ENCODE measurements at places on chromosomes 2 and 18.

GRCh38 chr2:26457251-26457666, 20.7 kb downstream of the OTOF start:
- no peak for DNase-seq

DNA sequence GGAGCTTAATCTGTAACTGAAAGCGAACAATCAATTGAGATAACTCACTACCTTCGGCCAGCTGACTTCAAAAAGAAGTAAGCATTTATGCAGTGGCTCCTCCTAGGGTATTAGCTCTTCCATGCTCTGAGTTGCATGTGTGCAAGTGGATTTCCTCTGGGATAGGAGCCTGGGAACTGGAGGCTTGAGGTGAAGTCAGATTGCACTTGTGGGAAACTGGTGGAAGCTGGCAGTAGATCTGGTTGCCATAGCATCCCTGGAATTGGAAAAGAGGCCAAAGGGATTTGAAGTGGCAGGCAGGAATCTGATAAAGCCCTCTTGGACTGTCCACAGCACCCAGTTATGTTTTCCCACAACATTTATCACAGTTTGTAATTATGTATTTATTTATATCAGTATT, 50.6 kb upstream of the FMNL2 start:
- DNase-seq: no peak

DNA sequence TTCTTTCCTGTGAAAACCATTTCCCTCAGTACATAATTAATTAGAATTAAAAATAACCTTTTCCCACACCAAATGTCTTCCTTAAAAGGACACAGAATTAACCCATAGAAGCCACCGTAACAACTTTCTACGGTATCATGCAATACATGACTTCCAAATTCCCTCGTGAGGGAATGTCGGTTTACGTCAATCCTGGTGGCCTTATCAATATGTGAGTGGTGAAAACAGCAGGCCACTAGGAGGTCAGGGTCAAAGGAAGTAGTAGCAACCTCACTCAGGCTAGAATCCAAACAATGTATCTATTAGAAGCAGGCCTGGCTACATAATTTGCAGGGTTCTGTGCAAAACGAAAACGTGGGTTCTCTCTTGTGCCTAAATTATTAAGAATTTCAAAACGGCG, 112.2 kb downstream of the GAREM1 start:
- DNase-seq: no peak

DNA sequence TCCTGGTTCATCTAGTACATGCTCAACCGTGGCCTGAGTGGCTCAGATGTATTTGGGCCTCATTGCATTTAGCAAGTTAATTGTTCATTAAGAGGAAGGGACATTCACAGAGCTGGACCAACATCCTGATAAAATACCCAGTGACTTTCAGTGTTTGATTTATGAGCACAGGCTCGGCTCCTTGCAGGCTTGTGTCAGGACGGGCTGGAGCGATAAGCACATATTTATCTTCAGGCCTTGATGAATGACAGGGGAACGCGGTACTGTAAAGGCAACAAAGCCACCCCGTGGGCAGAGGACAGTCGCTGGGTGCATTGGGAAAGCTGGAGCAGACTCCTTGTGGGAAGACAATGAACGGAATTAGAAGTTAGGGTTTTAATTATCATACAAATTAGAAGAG, 548.6 kb upstream of the HS6ST1 start:
- no peak for DNase-seq

DNA sequence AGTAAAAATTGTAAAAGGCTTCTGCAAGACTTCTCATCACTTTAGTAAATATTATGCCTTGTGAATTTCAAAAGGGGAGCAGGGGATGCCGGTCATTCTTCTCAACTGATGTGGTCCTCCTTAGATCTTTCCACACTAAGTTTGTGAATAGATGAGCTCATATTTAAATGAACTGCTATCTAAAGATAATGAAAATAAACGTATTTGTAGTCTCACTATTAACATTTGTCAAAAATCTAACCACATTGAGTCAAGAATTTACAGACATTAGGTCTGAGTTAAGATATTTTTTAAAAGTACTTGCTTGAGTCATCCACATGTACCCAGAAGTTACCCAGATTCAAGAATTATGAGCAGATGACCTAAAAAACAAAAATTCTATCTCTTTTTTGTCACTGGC, 6.5 kb downstream of the PRPF40A start:
- no peak for DNase-seq

- DNase-seq: no peak
These were observed 15.8 kb upstream of the SOCS6 start for GRCh38 chr18:70273021-70273420.

DNA sequence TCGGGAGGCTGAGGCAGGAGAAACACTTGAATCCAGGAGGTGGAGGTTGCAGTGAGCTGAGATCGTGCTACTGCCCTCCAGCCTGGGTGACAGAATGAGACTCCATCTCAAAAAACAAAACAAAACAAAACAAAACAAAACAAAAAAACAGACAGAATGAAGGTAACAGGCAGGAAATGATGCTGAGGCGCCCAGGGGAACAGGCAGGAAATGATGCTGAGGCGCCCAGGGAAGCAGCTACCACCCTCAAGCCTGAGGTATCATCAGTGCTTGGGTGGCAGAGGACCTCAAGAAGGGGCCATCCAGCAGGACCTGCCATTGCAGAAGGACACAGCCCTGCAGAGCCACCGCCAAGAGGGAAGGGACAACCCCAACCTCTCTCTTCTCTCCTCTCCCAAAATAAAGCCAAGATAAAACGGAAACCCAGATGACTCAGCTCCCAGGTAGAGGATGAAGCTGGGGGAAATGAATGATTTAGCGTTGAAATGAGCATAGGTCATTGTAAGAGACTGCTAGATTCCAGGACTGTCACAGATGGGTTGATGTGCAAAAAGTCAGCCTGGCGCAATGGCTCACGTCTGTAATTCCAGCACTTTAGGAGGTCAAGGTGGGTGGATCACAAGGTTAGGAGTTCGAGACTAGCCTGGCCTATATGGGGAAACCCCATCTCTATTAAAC, 19.3 kb downstream of the SOWAHC start:
- DNase-seq: no peak

- no peak for DNase-seq
These were observed 23.6 kb upstream of the TMEFF2 start for GRCh38 chr2:192218377-192218776.

DNA sequence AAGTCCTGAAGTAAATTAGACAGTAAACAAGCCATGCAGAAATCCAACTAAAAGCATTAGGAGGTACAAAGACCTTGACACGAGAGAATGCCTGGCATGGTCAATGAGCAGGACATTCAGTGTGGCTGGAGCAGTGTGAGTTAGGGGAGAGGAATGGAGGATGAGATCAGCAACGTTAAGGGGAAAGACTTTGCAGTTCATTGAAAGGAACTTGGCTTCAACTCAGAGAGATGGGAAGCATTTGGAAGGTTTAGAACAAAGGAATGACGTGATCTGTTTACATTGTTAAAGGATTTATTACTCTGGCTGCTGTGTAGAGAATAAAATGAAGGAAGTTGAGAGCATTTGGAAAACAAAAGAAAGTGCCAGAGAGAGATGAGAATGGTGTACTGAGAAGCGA, 621.3 kb downstream of the XIRP2 start:
- no peak for DNase-seq

Data from hematopoietic multipotent progenitor cell treated with erythropoietin and hydrocortisone succinate and interleukin-3 and kit ligand, for 8 days (in vitro differentiated cells).